ENCODE measurements at places on chromosomes 1 and 21.
A peak's percentile ranks its signal among the peaks of the same experiment; 100 is the strongest.

DNA sequence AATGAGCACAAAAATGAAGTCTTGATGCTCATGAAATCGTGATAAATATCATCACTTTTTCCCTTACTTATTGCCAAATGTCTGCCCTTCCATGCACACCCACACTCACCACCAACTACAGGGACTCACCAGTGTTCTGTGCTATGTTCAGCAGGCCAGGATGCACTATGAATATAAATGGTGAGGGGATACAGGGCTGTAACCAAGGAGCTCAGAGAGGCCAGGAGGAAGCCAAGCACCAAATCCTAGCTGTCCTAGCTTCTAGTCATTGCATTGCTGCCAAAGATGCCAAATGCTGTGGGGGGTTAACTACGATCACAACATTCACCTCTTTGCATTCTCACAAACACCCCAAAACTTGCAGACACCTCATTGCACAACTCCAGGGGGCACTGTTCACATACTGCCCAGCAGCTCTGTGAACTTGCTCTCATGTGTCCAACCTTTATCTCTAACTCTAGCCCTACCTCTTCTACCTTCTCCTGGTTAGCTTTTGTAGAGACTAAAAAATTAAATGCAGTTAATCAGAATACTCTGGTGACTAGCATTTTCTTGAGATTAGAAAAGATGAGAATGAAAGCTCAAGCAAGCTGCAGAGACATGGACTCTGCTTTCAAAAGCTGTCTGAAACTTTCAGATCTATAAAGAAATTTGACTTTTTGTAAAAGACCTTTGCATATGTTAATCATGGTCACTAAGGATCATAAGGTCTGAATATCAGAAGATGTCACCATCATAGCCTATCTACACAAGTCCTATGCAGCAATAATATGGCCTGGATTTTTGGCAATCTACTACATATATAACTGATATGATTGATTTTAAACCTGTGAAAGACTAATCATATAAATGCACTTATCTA, 13.9 kb upstream of the KIF14 start:
- DNase-seq = no peak

DNA sequence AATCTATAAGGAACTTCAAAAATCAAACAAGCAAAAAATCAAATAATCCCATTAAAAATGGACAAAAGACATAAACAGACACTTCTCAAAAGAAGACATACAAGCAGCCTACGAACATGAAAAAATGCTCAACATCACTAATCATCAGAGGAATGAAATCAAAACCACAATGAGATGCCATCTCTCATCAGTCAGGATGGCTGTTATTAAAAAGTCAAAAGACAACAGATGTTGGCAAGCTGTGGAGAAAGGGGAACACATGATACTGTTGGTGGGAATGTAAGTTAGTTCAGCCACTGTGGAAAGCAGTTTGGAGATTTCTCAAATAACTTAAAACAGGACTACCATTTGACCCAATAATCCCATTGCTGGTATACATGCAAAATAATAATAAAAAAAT, 226.4 kb downstream of the S1PR1 start:
- DNase-seq = no peak

DNA sequence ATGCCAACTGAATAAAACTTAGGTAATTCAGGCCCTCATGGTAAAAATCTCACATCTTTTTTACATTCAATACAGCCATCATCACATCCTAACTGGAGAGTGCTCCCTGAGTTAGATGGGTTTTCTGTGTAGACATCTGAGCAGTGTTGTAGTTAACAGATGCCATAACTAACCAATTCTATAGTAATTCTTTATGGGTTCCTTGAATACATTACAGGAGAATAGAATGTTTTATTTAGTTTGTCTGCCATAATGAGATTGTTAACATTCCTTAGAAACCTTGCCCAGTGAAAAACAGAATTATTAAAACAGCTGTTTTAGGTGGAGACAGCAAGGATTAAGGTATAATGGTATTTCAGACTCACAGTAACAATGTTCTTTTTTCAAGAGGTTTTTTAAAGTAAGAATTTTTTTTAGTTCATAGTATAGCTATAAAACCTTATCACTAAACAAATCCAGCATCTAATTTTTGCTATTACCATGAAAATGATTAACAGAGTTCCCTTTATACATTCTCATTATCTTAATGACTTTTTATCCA, 95.3 kb downstream of the ATP5PO start:
- no peak for DNase-seq

DNA sequence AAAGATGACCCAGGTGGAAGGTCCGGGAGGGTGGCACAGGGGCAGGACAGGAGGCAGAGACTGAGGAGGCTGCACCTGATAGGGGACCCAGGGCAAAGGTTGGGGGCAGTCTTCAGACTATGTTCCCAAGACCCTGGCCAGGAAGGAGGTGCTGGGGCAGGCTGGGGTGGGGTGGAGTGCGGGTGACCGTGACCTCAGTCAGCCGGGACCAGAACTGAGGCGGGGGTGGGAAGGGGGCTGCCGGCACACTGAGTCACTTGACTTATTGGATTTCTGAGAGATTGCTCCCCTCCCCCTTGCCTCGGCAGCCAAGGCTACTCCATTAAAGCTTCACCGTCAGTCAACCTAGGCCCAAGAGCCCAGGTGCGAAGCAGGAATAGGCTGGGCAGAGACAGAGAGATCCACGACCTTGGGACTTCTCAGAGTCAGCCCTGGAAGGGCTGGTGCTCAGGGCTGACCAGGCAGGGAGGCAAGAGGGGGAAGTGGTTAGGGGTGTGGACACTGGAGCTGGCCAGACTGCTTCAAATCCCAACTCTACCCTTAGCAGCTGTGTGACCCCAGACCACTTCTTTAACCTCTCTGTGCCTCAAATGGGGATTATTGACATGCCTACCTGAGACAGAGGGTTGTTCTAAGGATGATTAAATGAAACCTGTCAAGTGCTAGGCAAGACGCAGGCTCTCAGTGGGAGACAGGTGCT, 47.9 kb upstream of the LAPTM5 start:
- no peak for DNase-seq

DNA sequence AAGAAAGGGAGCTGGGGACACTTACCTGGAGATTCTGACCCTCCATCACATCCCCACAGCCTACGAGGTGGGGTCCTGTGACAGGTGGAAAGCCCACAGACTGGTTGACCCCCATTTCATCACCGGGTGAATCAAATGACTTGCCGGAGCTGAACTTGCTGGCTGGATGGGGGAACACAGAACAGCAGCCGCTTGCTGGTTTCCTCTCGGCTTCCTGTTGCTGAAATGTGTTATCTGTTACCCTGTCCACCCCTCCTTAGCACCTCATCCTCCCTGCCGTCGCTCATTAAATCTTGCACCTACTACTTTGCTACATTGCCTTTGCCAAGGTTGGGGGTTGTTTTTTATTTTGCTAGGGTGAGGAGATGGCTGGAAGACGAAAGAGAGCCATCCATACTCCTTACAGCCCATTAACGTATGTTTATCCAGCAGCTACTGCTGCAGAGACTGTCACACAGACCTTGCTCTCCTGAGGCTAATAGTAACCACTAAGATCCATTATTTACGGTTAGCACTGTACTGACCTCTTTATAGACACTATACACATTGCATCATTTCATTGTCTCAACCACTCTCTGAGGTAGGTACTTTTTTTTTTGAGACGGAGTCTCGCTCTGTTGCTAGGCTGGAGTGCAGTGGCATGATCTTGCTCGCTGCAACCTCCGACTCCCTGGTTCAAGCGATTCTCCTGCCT, 7.0 kb downstream of the PAFAH2 start:
- DNase-seq = peak; percentile 12

DNA sequence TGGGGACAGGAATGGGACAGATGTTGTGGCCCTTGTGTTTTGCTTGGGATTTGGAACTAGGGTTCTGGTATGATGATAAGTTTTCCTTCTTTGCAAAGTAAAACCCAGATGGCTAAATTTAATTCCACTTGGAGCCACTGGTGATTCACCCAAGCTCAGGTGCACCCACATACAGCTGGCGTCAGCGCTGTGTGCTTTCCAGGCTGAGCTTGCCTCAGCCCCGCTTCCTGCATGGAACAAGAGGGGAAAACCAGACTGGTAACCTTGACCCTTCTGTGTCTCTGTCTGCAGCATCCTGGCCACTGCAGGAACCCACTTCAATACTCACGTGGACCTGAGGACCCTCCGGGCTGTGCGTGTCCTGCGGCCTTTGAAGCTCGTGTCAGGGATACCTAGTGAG, 94.2 kb downstream of the CACNA1E start:
- no peak for DNase-seq

DNA sequence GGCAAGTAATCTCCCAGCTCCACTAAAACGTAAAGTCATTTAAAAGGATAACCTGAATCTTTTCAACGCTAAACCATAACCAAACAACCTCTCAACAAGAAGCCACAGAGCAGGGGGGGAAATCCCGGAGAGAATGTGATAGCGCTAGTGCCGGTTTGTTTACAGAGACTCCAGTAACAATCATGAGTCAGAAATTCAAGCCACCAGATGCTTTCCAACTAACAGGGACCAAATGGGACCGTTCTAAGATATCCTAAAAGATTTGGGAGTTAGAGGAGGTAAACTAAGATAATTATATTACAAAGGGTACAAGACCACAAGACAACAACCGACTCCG, 825 bp downstream of the DCAF8 start:
- peak; percentile 31 for DNase-seq

DNA sequence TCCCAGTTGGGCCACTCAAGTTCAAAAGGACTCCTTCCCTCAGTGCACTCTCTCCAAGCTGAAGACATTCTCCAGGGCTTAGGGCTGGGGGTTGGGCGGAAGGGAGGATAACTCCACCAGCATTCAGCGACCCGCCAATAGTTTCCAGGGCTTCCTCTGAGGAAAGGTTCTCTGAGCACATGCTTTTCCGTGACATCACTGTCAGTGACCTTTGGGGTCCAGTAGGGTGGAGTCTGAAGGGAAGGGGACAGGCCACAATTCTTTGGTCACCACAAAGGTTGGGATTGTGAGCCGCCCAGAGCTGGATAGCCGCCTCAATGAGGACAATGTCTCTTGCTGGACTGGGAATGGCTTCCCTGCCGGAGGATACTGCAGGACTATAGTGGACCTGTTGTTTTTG, 22.8 kb upstream of the RXRG start:
- DNase-seq = no peak

GRCh38 chr1:208874915-208875314, 630.7 kb upstream of the PLXNA2 start:
- DNase-seq = no peak

DNA sequence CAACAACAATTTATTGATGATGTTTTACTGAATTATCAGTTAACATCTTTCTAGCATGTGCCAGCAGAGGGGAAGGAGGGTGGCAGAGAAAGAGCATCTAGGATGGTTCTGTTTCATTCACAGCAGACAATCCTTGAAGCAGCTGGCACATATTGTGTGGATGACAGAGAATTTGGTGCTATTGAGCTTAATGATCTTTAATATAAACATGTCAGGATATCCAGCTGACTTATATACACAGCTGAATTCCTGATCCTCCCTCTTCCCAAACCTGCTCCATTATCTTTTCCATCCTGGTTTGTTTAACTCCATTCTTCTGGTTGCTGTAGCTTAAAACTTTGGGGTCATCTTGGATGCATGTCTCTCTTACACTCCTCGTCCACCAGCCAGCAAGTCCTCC, 218.6 kb downstream of the CACNA1E start:
- no peak for DNase-seq

DNA sequence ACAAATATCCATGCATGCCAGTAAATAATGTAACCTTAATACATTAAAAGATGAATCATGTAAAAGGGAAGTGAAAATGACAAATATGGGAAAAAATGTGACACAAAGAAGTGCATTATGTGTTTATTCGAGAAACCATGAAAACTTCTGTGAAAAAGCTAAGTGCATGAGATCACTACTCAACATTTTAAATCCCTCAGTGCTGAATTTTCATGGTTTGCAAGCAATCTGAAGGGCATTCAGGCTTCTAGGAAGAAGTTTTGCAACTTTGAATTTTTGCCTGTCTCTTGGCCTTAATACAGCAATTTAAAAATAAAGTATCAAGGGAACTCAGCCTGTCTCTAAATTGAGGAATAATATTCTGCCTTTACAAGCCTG, 78.2 kb downstream of the MAP3K7CL start:
- no peak for DNase-seq

- DNase-seq = no peak
These were observed 81.5 kb downstream of the BEND5 start for GRCh38 chr1:48695161-48695560.

DNA sequence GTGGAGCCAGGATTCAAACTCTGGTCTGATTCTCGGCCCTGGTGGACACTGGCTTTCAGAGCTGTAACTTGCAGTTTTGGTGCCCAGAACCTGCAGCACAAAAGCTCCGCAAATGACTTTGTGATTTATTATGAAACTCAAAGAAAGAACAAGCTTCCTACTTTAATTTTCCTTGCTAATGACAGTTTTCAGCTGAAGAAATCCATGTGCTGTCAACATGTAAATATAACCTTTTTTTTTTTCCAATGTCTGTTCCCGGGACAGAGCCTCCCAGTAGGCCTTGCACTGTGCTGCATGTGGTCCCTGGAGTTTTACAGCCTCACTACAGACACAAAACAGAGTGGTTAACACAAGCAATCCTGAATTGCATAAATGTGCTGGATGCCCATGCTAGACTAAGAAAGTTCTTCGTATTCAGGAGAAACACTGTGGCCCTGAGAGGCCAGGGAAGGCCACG, 62.3 kb upstream of the ANGPTL1 start:
- no peak for DNase-seq

Data from stimulated activated CD4-positive, alpha-beta T cell treated with anti-CD3 and anti-CD28 coated beads, Interleukin-15, amount 100 ng/mL, for 1 hour (primary cell).